Naive thymus-derived CD8-positive, alpha-beta T cell (primary cell): ENCODE measurements at places on chromosomes 11 and 22.

DNA sequence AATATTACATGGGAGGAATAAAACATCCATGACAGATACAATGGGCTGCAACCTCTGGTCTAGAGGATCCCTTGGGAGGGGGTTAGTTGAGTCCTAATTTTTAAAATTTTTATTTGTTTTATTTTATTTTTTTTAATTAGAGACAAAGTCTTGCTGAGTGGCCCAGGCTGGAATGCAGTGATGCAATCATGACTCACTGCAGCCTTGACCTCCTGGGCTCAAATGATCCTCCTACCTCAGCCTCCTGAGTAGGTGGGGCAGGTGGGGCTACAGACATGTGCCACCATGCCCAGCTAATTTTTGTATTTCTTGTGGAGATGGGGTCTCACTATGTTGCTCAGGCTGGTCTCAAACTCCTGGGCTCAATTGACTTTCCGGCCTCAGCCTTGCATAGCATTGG lies 43.1 kb downstream of the FDX1 start:
- DNase-seq: no peak

GRCh38 chr11:69972351-69972802 lies 105.7 kb upstream of the ANO1 start:
- no peak for DNase-seq

DNA sequence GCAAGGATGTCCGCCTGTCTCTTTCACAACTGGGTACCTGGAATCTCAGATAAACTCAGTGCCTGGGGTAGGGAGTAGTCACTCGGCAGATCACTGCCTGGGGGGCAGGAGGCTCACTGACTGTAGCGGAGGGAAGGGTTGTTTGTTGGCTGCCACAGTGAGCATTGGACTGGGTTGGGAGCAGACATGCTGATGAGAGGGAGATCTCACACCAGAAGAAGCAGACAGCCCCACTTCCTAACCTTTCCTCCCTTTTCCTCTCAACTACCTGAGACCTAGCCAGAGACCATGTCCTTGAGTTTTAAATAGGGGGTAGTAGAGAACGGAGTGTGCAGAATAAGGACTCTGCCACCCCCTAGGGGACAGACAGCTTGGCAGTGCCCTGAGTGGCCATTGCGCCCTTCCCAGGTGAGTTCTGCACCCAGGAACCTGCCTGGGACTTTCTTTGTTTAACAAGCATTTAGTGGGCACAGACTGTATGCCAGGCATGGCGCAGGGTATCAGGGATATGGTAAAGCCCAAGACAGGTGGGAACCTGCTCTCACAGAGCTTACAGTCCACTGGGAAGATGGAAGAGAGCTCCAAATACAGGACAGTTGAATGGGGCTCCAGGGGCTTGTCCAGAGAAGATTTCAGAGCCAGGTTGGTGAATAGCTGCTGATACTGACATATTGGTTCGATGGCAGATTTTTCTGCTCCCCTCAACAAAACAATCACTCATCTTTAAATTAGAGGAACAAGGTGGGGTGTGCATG lies 115.7 kb upstream of the NNMT start:
- no peak for DNase-seq

- DNase-seq: no peak
These were observed 7.3 kb downstream of the RTN4RL2 start for GRCh38 chr11:57467508-57468157.

- no peak for DNase-seq
These were observed 53.8 kb downstream of the PKNOX2 start for GRCh38 chr11:125218336-125218735.

DNA sequence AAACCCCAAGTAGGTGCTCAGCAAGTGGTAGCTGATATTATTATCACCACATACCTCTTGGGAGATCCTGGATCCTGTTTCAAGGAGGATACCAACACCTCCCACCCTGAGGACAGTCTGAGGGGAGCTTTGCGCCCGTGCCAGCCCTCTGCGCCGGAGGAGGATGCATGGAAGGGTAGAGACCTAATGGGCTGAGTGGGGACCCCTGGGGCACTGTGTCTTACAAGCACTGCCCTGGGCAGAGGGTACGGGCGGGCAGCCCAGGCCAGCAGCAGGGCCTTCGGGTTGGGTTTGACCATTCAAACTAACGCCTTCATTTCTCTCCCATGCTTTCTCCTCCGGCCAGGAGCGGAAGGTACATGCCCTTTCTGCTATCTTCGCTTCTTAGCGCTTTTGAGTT lies 26.3 kb downstream of the MYBPC3 start:
- no peak for DNase-seq

- no peak for DNase-seq
These were observed 1.3 kb downstream of the PARVB start for GRCh38 chr22:44025171-44026065.

DNA sequence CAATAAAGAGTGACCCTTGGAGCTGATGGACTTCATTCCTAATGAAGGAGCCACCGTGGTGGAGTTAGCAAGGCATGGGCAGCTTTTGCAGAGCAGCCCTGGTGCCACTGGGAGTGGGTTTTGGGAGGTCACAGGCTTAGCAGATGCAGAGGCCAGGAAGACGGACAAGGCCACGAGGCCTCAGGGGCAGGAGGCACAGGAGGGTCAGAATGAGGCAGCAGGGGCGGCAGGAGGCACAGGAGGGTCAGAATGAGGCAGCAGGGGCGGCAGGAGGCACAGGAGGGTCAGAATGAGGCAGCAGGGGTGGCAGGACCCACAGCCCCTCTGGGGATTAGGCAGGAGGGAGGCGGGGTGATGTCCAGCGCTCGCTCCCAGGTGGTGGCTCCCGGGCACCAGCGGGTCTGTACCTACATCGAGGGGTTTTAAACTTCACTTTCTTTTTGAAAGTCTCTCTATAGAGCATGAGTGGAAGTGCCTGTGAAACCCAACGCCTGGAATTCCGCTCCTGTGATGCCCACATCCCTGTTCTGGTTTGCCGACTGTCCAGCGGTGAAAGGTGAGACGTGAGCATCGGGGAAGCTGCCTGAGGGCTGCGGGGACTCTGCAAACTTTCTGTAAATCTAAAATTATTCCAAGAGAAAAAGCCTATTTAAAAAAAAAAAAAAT lies 521.6 kb downstream of the BRD1 start:
- DNase-seq: no peak

- no peak for DNase-seq
These were observed 62.9 kb upstream of the B3GAT1 start for GRCh38 chr11:134474942-134475341.

DNA sequence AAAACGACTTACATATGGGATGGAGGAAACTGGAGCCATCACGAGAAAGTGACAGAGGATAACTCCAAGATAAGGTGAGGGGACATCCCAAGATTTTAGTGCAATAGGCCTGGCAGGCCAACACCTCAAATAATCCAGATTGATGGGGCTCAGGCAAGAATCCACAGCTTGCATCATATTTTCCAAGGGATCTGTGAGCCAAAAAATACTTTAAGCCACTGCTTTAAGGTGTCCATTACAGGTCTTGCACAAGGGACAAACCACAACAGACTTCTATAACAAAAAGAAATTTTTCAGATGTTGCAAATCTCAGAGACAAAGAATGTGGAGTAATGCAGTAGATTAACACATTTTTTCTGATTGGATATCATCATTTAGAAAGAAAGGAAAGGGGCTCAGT lies 45.6 kb downstream of the DENND5A start:
- DNase-seq: no peak

- no peak for DNase-seq
These were observed 74.5 kb upstream of the PICALM start for GRCh38 chr11:86143087-86144030.
